Hepatocyte (in vitro differentiated cells): ENCODE measurements at places on chromosomes 3 and 15. TPM values are rescaled to one million over a fixed set of nuclear protein-coding genes. Genes with fewer than 3 reads are reported as not detected.

GRCh38 chr3:58989163-58989562, 60.7 kb downstream of the CFAP20DC start:
- H3K4me1 ChIP-seq, result no peaks in the 10 kb centered on the region
- H3K27ac ChIP-seq, result no peak overlapping the region
- no peak for DNase-seq
- no peaks in the 10 kb centered on the region for H3K36me3 ChIP-seq
- no peak overlapping the region for H3K4me3 ChIP-seq

- DNase-seq, result no peak
- no peak overlapping the region for H3K27ac ChIP-seq
- no peaks in the 10 kb centered on the region for H3K4me1 ChIP-seq
- no peaks in the 10 kb centered on the region for H3K36me3 ChIP-seq
These were observed 532.8 kb downstream of the PLOD2 start for GRCh38 chr3:145628211-145628610.

- DNase-seq, result no peak
- H3K4me3 ChIP-seq, result no peak overlapping the region
- H3K27me3 ChIP-seq, result no peaks in the 10 kb centered on the region
- no peaks in the 10 kb centered on the region for H3K36me3 ChIP-seq
- no peak overlapping the region for H3K27ac ChIP-seq
- H3K4me1 ChIP-seq, result no peaks in the 10 kb centered on the region
These were observed 15.6 kb upstream of the AMOTL2 start for GRCh38 chr3:134389865-134390264.

CD200R1 gene
- total RNA-seq, result 0.20 and 0.93 TPM in 2 replicates

FGF7 gene
- 13.0 and 18.9 TPM in 2 replicates for total RNA-seq

- peaks cover 22% of the 10 kb centered on the region for H3K4me1 ChIP-seq
- H3K4me3 ChIP-seq, result no peak overlapping the region
- no peaks in the 10 kb centered on the region for H3K36me3 ChIP-seq
- H3K27me3 ChIP-seq, result no peaks in the 10 kb centered on the region
These were observed 16.9 kb upstream of the ZFYVE19 start for GRCh38 chr15:40789999-40790398.

DNAH12 gene
- 1.1 and 1.5 TPM in 2 replicates for total RNA-seq

DNA sequence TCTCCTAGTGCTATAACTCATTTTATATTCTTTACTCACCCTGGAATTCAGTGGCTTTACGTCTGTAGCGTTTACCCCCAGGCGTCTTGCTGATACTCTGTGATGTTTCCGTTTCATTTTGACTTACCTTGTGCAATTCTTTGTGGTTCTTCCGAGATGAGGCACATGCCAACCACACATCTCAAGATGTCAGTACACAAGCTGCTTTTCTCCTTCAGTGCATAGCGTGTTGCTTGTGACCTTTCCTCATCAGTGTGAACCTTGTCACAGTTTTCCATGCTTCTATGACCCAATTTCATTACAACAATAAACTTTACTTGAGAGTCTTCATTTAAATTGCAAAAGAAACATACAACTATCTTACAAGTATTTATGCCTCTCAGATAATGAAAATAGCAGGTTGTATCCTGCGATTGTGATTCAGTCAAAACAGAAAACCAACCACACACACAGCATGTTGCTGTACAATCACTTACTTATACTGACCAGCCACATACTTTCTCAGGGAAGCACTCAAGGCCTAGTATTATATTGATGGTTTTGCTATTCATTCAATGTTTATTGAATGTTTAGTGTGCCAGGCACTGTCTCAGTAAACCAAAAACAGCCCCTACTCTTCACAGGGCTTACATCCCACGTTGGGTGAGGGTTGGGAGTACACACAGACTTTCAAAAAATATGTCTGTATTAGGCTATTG, 4.6 kb upstream of the TBL1XR1 start:
- H3K4me3 ChIP-seq, result no peak overlapping the region
- peak overlapping the region; percentile 23 for H3K27ac ChIP-seq
- H3K27me3 ChIP-seq, result no peaks in the 10 kb centered on the region
- H3K4me1 ChIP-seq, result peaks cover 11% of the 10 kb centered on the region

PLSCR5 gene
- 0.60 and 2.0 TPM in 2 replicates for total RNA-seq

NR1I2 gene
- total RNA-seq, result 7.0 and 7.1 TPM in 2 replicates

DNA sequence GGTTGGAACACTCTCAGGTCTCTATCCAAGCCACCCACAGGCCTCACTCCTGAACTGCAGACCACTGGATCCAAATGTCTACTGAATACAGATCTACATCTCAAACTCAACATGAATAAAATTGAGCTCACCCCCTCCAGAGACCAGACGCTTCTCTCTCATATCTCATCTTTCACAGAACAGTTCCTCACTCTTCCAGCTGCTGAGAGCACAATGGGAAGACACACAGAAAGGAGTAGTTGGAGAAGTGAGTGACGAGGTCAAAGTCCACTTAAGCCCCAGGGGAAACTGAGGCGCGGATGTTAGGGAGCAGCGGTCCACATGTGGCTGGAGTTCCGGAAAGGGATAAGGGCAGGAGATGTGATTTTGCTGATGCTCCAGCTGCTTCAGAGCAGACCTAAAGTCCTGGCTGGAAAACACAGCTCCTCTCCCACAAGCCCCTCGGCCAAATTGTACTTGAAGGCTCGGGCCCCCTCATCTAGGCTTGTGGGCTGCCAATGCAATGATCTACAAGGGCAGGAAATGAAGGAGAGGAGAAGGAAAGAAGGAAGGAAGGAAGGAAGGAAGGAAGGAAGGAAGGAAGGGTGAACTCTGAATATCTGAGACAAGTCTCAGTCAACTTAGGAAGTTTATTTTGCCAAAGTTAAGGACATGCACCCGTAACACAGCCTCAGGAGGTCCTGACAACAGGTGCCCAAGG, 211.2 kb upstream of the TLE3 start:
- H3K27ac ChIP-seq, result no peak overlapping the region
- H3K4me1 ChIP-seq, result no peaks in the 10 kb centered on the region
- H3K27me3 ChIP-seq, result no peaks in the 10 kb centered on the region
- DNase-seq, result no peak
- H3K36me3 ChIP-seq, result no peaks in the 10 kb centered on the region
- H3K4me3 ChIP-seq, result no peak overlapping the region

LRRC2 gene
- total RNA-seq, result 0.28 and 0.60 TPM in 2 replicates
